ENCODE measurements at places on chromosomes 4 and X. TPM values are rescaled to one million over a fixed set of nuclear protein-coding genes. Genes with fewer than 3 reads are reported as not detected.
A peak's percentile ranks its signal among the peaks of the same experiment; 100 is the strongest.

DNA sequence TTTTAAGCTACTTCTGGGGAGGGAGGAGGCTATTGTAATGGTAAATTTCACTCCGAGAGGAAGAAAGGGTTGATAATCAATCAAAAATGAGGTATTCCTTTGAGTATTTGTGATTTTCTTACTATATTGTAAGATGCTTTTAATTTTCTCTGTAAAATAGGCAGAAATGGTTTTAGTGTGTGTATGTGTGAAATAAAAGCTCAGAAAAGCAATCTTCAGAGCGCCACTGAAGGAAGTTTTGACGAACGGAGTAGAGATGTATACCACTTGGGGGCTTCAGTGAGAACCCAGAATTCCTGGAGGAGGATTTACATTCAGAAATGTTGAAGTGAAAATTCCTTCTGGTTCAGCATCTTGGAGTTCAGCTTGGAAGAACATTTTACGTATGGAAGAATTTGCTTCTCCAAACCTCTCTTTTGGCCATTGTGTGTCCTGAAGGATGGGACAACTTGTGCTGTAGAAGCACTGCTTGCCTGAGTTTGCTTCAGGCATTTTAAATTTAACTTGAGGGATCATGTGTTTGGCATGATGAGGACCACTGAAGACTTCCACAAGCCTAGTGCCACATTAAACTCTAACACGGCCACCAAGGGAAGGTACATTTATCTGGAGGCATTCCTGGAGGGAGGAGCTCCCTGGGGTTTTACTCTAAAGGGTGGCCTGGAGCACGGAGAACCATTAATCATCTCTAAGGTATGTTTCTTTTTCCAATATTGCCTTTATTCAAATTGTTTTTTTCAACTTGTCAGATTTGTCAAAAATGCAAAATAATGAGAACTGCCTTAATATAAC is 695 bp downstream of the SHROOM3 start:
- DNase-seq, result no peak

DNA sequence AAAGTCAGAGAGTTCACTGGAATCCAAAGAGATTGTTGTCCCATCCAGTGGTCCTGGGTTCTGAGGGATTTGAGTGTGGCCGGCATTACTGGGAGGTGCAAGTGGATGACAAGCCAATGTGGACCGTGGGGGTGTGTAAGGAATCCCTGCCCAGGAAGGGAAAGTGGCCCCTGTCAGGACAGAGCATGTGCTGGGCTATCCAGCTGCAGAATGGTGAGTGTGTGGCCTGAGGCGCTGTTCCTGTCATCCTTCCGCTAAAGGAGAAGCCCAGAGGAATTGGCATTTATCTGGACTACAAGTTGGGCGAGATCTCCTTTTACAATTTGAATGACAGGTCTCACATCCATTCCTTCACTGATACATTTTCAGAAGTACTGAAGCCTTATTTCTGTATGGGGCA is 20.4 kb upstream of the TRIM60 start:
- no peak for DNase-seq

Gene TDO2
- not detected for total RNA-seq

Gene TLR2
- total RNA-seq, result 0.13 TPM

GRCh38 chr4:112751447-112751846 is 114.5 kb downstream of the LARP7 start:
- no peak for DNase-seq

- DNase-seq, result no peak
Observed at GRCh38 chrX:30373479-30373878, 64.3 kb upstream of the NR0B1 start.

Gene CT45A10
- total RNA-seq, result not detected

DNA sequence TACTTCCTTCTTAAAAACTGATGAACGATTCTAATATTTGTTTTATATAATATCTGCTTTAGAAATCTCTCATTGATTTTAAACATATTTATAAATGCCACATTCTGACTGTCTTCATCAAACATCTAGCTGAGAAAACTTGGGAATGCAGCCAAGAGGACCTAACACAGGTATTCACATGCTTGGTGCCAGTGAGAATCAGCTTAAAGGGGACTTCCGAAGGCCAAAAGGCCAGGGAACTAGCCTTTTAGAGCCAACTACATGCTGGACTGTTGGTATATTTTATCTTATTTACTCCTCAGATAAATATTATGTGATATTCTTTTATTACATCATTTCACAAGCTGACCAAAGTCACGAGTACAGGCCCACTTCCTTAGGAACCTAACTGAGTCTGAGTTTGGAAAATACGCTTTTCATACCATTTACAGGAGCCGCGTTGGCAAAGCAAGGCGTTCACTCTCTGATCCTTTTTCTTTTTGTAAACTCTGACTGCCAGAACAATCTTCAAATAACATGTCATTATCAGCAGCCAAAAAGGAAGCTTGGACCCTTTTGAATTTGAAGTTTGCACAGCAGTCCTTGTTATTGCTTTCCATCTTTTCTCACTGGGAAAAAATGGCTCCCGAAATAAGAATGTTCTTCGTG is 41.1 kb upstream of the PDLIM3 start:
- no peak for DNase-seq

- DNase-seq, result peak; percentile 16
Observed at GRCh38 chr4:105140684-105141490, 5.8 kb upstream of the TET2 start.

- DNase-seq, result no peak
Observed at GRCh38 chr4:77268108-77268507, 111.1 kb downstream of the CCNG2 start.

DNA sequence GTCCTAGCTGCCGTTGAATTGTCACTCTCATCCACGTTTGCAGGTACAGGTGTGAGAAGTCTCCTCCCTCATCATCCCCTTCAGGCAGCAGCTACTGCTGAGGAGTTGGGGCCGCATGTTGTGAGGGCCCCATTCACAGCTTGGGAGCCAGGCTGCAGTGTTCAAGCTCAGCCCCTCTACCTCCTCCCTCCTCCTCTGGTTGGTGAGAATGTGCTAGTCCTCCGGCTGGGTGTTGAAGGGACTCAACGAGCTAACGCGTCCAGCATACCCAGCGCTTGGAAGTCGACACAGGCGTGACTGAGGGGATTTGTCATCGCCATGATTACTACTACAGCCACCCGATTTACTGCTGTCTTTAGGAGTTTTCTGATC is 82.0 kb upstream of the PSAPL1 start:
- DNase-seq, result no peak

Gene HS3ST1
- 0.77 TPM for total RNA-seq

DNA sequence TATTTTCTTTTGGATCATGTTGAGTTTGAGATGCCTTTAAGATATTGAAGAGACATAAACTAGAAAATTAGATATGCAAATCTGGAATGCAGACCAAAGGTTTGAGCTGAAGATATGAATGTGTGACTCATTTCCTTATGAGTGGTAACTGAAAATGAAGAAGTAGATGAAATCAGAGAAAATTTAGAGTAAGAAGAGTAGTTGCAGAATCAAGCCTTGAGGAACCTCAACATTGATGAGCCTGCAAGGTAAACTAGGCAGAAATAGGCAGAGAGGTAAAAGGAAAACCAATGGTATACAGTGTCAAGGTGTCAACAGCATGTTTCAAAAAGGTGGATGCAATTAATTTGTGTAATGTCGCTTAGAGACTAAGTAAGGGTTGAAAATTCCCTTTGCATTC is 142.8 kb downstream of the MOSPD2 start:
- DNase-seq, result no peak
